Hippocampal formation (tissue), 2 donors: ENCODE measurements at places on chromosomes 12 and 14.
A peak's percentile ranks its signal among the peaks of the same experiment; 100 is the strongest.

GRCh38 chr14:81406863-81407262, 6.7 kb upstream of the STON2 start:
- DNase-seq, result no peak

- DNase-seq, result no peak
Observed at GRCh38 chr14:57979376-57980048, 113.6 kb upstream of the SLC35F4 start.

DNA sequence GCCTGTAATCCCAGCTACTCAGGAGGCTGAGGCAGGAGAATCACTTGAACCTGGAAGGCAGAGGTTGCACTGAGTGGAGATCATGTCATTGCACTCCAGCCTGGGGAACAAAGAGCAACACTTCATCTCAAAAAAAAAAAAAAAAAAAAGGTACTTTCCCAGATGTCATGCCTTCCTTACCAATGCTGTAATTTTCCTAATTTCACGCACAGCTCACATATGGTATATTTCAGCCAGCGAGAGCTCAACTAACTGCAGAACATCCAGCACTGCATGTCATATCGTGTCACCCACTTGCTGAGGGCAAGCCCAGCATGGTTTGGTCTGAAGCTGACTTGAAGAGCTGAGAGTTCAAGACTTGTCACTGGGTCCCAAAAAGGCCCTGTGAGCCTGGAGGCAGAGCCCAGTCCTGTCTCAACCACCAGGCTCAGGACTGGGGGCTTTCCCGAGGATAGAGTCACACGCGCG, 29.0 kb downstream of the NFKBIA start:
- no peak for DNase-seq

DNA sequence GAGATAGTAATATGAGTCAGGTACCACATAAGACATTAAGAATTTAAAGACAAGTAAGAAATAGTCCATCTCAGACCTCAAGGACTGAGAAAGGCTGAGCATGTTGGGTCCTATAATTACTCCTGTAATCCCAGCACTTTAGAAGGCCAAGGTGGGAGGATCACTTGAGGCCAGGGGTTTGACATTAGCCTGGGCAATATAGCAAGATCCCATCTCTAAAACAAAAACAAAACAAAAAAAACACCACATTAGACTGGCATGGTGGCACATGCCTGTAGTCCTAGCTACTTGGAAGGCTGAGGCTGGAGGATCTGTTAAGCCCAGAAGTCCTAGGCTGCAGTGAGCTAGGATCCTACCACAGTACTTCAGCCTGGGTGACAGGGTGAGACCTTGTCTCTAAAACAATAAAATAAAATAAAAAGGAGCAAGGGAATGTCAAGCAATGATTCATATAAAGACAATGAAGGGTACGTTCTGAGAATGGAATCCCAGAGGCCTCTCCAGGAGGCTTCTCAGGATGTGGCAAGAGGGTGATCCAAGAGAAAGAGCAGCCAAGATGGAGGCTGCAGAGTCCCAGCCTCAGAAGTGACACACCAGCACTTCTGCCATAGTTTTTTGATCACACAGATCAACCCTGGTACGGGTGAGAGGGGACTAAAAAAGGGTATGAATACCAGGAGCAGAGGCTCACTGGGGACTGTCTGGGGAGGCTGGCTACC, 206.4 kb downstream of the CRADD start:
- no peak for DNase-seq

GRCh38 chr14:61671082-61671481, 24.2 kb upstream of the HIF1A start:
- DNase-seq, result no peak

DNA sequence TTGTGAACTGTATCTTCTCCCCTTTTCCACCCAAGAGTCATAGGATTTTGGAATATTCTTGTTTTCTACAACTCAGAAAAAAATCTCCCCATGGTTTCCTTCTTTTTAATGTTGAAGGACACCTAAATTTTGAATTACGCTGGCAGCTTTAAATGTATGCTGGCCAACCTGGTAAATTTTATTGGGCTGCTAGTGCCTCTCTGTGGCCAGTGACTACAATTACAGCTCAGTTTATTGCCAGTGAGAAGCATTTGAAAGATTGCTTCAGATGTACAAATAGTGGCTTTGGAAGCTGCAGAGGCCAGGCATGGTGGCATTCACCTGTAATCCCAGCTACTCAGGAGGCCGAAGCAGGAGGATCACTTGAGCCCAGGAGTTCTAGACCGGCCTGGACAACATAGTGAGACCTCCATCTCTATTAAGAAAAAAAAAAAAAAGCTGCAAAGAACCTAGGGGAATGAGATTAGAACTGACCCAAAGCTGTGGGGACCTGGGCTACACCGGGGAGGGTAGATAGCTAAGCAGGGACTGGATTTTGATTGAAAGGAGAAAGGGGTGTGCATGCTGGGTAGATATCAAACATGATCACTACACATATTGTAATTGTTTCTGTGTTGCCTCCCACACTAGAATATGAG, 7.6 kb upstream of the RAB21 start:
- peak; percentile 70 for DNase-seq

DNA sequence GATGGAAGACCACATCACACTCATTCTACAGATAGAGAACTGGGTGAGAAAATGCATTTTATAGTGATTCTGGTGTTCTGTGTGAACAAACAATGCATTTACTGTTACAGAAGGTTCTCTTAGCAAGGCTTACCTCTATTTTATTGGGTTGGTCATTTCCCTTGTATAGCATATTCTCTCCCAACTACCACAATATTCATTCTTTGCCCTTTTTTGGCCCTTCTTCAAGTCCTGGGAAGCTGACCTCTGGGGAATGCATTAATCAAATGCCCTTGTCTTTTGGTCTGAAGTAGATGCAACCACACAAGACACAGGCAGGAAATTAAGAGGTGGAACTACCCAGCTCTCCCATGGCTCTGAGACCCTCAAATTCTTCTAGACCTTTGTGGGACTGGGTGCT, 19.5 kb downstream of the DCN start:
- no peak for DNase-seq

DNA sequence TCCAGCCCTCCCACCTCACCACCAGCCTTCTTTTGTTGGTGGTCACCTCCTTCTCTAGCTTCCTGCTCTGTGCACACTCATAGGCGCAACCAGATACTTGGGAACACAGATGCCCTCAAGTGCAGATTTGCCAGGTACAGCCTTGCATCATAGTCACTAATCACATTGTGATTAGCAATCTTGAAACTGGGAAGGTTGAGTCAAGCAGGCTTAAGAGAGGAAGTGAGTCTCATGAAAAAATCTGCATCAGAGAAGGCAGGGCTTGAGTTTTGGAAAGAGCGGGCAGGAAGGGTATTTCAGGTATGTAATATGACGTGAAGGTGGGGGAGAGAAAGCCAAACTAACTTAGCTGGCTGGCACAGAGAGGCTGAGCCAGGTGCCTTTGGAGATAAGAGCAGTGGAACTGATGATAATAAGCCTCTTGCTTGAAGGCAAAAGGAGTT, 2.7 kb upstream of the RABGGTA start:
- no peak for DNase-seq

GRCh38 chr12:51076236-51076930, 7.0 kb downstream of the CSRNP2 start:
- no peak for DNase-seq

DNA sequence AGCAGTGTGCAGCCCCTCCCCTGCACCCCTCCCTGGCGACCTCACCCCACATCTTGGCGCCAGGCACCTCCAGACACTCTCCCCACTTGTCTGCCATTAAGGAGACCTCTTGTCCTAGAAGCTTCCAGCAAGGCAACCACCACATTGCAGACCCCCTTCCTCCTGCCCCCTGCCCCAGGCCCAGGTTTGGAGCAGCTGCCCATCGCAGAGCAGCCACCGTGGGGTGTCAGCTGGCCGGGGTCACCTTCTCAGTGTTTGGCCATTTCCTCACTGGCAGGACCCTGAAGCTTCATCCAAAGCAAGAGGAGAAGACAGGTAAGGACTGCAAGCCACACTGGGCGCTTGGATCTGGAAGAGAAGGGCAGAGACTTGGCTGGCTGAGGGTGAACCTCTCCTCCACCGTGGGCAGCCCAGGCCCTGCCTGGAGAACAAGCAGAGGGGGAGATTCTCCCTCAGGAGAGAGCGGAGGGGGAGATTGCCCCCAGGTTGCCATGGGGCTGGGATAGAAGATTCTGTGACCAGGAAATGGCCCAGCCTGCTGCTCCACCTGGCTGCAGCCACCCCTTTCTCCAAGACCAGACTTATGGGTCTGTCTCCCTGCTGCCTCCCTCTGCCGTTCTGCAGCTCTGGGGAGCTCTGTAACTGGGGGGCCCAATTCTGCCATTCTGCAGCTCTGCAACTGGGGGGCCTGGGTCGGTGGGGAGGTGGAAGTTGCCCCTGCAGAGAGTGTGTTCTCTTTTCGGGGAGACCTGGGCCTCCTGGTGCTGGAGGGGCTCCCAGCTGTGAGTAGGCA, 72.9 kb upstream of the C14orf180 start:
- no peak for DNase-seq

DNA sequence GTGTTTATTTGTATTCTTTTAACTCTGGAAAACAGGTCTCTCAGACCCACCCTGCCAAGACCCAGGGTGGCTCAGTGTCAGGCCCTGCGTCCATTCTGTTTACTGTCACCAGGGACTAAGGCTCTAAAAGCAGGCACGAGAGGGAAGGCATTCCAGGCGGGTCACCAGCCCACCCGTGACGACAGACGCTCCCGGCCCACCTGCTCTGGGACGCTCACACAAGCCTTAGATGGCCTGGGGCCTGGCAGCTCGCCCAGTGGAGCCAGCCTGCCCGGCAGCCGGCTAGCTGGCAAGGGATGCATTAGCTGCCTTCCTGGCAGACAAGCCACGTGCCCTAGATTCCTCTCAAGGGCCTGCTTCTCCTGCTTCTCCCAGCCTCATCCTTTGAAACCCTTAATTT, 9.2 kb upstream of the NUAK1 start:
- peak; percentile 35 for DNase-seq

DNA sequence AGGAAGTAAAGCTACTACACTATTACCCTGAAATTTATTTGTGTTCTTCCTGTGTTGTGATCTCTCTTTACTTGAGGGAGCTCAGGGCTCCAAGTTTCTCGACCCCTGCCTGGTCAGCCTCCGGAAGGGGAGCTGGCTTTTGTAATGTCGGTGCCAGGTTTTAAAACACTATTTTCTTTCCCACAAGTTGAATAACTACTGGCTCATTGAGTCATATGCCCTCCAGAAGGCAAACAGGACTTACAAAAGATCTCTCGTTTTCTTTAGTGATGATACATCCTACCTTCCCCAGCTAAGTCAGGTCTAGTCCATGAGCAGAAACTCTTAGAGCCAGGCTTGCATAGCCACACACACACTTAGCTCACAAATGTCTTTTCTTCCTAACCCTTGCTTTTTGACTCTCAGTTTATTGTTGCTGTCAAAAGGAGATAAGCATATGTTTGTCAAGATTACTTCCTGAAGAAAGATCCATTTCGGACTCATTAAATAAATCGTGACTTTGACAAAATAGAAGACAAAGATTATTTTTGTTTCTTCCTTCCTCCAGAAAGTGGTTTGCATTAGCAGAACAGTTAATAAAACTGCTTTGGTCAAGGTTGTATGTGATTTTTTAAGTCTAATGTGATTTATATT, 209.8 kb upstream of the FLRT2 start:
- no peak for DNase-seq

DNA sequence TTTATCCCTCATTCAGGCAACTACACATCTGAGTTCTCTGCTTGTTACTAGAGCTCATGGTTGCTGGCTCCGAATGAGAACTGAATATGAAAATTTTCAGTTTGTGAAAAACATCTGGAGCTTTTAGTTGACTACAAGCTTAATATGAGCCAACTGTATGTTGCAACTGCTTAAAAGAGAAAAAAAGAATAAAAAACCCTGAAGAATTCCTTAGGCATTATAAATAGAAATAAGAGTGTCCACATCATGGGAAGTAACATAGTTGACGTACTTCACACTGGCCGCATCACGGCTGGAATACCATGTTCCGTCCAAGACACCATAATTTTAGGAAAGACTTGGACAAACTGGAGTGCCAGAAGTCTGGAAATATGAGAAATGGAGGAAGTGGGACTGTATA, 57.9 kb downstream of the PDE3A start:
- no peak for DNase-seq

- no peak for DNase-seq
Observed at GRCh38 chr14:52031781-52032180, 37.1 kb downstream of the NID2 start.

DNA sequence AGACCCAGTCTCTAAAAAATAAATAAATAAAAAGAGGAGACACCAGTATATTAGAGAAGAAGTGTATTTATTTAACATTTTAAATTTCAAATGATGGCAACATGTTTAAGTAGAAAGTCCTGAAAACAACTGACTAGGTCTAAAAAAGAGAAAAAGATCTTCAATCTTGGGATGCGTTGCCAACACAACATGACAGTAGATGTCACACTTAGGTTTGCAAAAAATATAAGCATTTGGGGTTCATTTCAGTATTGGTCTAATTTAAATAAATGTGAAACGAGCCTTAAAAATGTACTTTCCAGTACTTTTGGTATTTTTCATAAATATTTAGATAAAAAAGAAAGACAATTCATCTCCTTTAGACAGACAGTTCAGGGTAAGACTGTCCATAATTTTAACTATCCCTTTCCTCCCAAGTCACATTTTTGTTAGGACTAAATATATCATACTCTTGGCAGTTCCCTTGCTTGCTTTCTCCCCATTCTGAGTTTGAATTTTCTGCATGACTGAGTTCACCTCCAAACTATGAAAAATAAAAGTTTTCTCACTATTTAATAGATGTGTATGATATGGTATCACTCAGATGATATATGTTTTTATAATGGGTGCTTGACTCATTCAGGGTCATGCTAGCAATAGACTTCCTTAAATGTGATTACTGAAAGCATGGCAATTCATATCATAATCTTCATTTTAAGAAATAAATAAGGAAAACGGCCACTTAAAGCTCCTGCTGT, 4.3 kb downstream of the C14orf93 start:
- DNase-seq, result no peak

DNA sequence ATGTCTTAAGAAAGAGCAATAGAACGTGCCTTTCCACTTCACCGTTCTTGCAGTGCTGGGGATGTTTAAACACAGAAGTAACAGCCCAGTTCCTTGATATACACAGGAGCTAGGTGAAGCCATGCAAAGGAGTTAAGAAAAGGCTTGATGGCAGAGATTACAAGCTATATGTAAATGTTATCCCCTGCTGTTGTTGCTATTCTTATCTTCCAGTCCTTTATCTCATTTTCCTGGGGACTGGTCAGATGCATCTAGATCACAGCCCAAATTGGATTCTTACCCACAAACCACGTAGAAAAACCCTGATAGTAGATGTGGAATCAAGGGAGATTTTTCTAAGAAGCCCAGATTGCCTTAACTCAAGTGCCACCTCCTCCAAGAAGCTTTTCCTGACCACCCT, 5.5 kb downstream of the ASCL1 start:
- DNase-seq, result no peak

- DNase-seq, result peak; percentile 66
Observed at GRCh38 chr14:67618617-67619063, 1.1 kb upstream of the ARG2 start.

- DNase-seq, result no peak
Observed at GRCh38 chr12:114302606-114303315, 103.2 kb downstream of the TBX5 start.
